ENCODE measurements at places on chromosomes 12 and 14.

- no peak for DNase-seq
Observed at GRCh38 chr12:132461526-132461925, 28.4 kb upstream of the FBRSL1 start.

DNA sequence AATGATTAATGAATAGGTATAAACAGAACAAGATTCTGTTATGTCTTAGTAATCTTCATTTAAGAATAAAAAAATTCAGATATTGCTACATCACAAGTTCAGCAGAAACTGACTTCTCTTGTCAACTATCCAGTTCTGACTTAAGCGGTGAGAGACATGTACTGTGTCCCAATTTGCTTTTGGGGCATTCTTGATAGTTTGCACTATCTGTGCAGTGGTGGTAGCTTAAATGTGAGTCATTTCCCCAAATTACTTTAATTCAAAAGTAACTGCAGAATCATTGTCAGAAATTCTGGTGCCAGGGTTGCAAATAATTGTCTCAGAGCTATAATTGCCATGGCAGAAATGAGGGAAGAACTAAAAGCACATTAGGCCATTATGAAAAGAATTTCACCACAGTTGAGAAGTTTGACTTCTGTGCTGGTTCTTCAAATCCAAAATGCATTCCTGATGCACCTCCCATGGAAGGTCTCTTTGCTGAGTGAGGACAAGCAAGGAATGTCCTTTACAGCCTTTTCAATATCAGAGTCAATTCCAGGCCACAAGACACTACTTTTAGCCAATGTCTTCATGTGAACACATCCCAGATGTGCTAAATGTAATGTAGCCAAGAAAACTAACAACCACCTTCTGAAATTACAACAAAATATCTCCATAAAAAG is 304.7 kb downstream of the SSPN start:
- DNase-seq: no peak

DNA sequence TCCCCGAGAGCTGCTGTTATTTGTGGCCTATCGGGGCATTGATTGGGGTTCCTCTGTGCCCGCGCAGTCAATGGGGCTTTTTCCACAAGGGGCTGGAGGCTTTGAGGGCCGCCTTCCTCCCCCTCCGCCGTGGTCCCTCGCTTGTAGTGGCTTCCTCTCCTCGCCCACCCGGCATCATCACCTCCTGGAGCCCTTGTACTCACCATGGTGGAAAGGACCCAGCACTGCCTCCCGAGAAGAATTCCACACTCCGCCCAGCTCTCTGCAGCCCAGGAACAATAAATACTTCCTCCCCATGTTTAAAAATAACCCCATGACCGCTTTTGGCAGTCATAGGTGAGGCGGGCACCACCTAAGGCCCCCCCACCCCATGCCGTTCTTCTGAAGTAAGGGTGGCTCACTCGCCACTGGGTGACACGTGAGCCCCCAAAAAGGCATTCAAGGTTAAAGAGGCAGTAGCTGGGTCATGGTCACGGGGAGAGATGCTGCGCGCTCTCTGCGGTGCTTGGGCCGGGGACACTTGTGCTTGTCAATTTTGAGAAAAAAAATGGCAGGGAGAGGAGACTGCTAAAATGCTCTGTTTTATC is at the start of gene MYL2:
Gene MYL2 (minus strand): TSS at position 256 of the 587 bp plus-strand sequence. CDS start 50 bp downstream, at position 206.
- no peak for DNase-seq

DNA sequence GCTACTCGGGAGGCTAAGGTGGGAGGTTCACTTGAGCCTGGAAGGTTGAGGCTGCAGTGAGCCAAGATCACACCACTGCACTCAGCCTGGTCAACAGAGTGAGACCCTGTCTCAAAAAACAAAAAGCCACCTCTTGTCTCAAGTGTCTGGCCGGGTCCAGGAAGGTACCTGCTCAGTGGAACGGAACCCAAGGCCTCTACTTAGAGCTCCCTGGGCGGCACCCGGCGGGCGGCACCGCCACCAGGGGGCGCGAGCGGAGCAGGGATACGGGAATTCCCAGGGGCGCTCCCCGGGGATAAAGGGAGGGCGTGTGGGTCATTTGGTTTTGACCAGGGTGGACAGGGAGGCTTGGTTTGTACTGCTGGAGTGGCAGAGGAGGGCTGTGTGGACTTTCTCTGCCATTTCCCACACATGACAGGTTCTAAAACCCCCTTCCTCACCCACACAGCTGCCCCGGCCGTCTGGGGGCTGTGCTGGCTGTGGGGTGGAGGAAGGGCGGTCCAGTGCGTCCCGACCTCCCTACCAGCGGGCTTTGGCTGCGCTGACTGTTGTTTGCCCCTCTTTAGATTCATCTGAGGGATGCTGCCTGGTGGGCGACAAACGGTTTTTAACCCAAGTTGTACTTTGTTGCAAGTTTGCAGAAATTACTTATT is 91.4 kb downstream of the SETD3 start:
- peak; percentile 8 for DNase-seq

DNA sequence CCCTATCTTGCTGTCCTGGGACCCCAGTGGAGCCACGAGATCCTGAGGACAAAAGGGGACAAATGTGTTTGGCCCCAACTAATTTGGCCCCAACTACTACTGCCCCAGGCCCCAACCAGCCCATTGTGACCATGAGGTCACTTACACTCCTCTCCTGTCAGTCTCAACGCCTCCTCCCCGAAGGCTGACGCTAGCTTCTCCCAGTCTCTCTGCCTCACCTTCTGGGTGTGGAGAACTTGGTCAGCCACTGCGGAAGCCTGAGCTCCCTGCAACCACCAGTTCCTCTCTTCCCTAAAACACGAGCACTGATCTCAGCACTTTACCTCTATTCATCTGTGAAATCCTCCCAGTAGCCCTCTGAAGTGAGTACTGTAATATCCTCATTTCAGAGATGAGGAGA is 13.3 kb downstream of the FAM181A start:
- DNase-seq: no peak

DNA sequence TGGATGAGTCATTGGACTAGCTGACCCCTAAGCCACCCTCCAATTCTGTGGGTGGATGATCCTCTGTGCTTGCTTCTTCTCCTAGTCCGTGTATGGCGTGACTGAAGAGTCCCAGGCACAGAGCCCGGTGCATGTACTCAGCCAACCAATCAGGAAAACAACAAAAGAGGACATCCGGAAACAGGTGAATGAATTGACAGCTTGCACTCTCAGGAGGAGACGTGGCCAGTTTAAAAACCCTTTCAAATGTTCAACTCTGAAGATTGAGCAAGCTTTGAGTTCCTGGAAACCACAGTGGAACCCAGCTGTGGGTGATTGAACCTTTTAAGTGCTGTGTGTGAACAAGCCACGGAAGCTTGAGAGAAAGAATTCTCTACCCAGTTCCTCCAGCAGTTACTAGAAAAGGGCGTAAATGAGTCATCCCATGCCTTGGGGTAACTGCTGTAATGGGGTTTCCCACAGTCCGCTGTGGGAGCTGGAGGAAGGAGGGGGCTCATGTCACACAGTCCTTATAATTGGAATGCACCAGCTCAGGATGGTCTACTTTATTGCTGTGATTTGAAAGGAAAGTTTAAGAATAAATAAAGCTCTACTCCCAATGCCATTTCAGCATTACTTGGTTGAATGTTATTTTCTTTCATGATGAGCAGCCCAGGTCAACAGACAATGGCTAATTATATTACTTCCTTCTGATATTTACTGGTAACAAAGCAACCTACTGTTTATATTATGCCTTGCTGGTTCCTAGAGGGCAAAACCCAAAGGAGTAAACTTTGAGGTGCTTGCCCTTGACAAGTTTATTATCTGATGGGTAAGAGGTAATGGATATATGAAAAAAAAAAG is 417.0 kb downstream of the DPF3 start:
- peak; percentile 36 for DNase-seq

GRCh38 chr12:54412348-54412747 is 6.7 kb downstream of the ITGA5 start:
- DNase-seq: no peak

GRCh38 chr12:30847259-30847658 is 79.3 kb upstream of the TSPAN11 start:
- no peak for DNase-seq

DNA sequence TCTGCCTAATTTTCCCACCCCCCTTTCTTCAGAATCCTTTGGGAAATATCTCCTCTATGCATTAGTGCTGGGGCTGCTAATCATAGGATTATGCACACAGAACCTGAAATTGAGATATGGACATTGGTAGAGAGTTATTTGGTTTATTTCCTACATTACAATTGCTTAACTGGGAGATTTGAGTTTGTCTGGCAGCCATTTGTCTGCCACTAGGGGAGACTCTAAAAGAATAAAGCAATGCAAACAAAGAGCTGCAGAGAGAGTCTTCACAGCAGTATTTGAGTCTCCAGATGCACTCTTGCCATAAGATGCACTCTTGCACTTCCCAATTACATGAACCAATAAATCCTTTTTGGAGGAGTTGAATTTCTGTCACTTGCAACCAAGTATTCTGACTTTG is 12.0 kb upstream of the PCNX4 start:
- DNase-seq: no peak

- DNase-seq: no peak
Observed at GRCh38 chr12:102171951-102172350, 25.7 kb downstream of the PMCH start.

DNA sequence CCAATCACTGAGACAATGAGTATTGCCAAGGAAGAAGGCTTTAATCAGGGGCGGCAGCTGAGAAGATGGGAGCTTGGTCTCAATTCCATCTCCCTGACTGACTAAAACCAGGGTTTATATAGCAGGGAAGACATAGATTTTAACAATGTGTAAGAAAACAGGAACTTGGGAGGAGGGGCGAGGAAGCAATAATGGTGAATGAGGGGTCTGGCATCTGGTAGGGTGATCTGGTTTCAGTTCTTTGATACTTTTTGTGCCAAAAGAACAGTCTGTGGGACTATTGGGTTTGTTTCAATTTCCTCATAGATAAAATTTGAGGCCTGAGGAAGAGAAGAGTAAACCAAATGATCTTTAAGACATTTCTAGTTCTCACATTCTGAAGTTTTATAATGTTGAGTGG is 49.2 kb downstream of the FUT8 start:
- no peak for DNase-seq

DNA sequence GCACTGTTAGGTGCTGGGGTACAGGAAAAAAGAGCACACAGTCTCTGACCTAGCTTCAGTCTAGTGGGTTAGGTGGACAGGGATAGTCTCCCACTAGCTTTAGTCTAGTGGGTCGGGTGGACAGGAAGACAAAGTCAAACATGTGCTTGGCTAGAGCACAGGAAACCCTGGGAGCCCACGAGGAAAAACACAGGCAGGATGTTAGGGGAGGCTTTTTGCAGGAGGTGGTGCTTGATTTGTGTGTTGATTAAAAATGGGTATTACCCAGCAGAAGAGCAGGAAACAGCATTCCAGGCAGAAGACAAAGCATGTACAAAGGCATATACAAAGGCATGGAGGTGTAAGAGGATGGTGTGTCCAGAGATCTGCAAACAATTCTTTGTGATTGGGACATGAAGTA is 23.3 kb downstream of the SLC38A2 start:
- no peak for DNase-seq

GRCh38 chr12:575948-576614 is 87.2 kb downstream of the NINJ2 start:
- peak; percentile 81 for DNase-seq

DNA sequence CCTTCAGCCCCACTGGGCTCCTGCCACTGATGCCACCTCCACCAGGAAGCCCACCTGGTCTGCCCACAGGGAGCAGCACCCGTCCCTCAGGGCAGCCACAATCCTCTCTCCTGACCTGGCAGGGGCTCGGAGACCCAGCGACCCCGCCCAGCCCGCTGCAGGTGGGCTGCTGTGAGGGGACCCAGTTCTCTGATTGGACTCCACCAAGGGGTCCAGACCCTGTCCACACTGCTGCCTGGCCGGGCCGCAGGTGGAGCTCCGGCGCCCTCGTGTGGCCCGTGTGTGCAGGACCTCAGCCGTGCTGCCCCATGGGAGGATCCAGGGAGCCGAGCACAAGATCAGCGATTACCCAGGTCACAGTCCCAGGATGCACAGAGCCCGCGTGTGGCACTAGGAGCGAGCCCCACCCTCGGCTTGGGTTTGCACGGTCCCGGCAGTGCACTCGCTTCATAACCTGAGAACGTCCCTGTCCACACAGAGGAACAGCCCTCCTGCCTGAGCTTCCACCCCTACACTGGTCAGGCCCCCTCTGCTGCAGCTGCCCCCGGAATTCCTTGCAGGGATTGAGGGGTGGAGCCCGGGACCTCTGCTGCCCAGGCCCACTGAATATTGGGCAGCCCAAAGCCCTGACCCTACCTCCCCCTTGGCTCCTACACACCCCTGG is 35.4 kb upstream of the TMEM179 start:
- no peak for DNase-seq

GRCh38 chr14:93369713-93370266 is 22.8 kb downstream of the COX8C start:
- no peak for DNase-seq

GRCh38 chr12:58419905-58420304 is 478.5 kb downstream of the ATP23 start:
- DNase-seq: no peak

- DNase-seq: peak; percentile 24
Observed at GRCh38 chr14:74941676-74942097, 13.7 kb downstream of the PGF start.

DNA sequence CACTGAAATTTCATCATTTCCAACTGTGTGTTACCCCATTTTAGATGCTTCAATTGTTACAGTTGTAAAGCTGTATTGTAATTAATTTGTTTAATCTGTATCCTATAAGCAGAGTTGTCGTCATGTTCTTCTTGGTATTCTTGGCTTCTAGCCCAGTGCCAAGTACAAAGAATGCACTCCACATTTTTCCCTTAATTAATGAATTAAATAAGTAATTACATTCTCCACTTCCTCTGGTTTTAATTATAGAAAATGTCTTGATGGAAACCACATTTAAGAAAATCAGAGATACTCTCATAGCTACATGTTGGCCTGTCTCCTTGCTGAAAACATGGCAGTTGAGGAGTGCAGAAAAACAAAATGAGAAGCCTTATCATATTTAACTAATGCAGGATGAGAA is 746 bp downstream of the DNAI7 start:
- no peak for DNase-seq
